CD8-positive, alpha-beta memory T cell (primary cell): ENCODE measurements at places on chromosomes 2 and 18.

GRCh38 chr18:76195601-76196000 lies 299.4 kb downstream of the ZNF516 start:
- DNase-seq = no peak

DNA sequence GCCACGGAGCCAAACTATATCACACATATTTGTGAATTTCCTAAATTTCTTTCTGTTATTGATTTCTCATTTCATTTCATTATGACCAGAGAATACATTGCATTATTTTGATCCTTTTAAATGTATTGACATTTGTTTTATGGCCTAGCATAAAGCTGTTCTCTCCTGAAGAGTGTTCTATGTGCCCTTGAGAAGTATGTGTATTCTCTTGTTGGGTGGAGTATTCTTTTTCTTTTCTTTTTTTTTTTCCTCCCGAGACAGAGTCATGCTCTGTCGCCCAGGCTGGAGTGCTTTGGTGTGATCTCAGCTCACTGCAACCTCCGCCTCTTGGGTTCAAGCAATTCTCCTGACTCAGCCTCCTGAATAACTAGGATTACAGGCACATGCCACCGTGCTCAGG lies 5.2 kb downstream of the HAUS1 start:
- DNase-seq = no peak

DNA sequence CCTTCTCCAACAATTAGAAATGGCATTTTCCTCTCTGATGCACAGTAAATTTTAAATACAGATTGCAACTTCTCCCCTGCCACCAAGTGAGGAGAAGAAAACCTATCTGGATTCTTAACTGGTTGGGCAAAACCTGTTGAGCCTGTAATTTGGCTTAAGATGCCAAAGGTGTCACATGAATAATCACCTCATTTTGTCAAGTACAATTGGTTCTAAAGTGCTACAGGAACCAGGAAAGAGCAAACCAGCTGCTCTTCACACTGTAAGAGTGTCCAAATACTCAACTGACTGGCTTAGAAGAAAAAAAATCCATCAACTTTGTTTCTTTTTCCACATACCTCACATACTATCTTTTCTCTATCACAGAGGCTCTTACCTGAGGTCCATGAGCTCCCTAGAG lies 35.4 kb downstream of the NPC1 start:
- no peak for DNase-seq

GRCh38 chr2:123513351-123513750 lies 511.7 kb upstream of the CNTNAP5 start:
- DNase-seq = no peak

- no peak for DNase-seq
These were observed 566.9 kb downstream of the BCL11A start for GRCh38 chr2:59986511-59986910.

DNA sequence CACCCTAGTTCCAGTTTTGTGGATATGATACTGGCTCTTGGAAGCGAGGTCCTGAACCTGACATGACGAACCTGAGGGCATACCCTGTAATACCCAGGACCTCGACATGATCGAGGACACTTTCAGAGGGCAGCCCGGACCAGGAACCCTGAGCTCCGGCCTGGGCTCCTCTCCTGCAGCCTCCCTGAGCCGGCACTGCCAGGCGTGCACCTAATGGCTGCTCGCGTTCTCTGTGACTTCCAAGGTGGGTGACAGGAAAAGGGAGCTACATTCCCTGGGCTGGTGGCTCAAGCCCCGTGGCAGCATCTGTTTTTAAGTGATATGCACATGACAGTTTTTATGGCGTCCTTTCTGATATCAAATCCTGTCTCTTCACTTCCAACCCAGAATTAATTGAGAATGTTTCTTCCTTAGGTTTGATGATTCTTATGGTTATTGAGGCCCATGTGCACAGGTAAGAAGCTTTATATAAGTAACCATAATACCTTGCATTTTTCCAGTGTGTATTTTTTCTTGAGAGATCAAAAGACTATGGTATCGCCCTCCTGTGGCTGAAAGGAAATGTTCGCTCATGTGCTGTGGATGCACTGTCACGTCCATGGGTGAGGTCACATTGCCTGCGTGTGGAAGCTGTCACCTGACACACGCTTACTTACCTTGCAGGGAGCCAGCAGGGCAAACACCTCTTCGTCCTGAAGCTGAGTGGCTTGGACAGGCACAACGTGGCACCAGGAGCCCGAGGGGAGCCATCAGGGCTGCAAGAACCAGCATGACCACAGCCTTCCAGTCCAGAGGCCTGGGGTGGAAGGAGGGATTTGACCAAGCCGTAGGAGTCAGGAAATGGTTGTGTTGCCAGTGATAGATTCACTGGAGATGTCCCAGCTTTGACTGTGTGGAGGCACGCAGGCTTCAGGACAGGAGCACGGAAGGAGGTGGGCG lies 367.4 kb upstream of the MYT1L start:
- DNase-seq = no peak

GRCh38 chr2:33204945-33205344 lies 258.2 kb downstream of the LTBP1 start:
- DNase-seq = no peak

DNA sequence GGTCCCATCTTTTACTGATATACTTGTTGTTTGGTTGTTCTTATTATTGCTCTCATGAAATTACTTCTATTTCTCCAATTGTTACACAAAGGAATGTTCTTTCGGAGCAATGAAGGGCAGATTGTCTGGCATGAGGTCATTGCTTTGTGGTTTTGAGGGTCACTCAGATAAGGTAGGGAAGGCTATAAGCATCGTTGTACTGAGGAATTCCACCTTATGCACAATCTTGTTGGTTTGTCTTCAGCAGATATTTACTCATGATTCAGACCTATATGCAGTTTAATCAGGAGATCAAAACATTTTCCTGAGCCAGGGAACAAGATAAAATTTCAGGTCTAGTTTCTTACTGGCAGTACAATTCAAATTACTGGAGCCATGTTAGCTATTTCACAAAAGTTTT lies 163.0 kb upstream of the SPHKAP start:
- DNase-seq = no peak

- DNase-seq = no peak
These were observed 7.3 kb upstream of the ATL2 start for GRCh38 chr2:38384338-38384737.

- DNase-seq = no peak
These were observed 337.6 kb upstream of the FIGN start for GRCh38 chr2:164073101-164074074.
